ENCODE measurements at places on chromosomes 16 and 17.

- no peak for DNase-seq
These were observed 94.1 kb downstream of the USP32 start for GRCh38 chr17:60297760-60298401.

GRCh38 chr17:32141679-32142037, 644 bp upstream of the RHOT1 start:
- DNase-seq, result no peak

DNA sequence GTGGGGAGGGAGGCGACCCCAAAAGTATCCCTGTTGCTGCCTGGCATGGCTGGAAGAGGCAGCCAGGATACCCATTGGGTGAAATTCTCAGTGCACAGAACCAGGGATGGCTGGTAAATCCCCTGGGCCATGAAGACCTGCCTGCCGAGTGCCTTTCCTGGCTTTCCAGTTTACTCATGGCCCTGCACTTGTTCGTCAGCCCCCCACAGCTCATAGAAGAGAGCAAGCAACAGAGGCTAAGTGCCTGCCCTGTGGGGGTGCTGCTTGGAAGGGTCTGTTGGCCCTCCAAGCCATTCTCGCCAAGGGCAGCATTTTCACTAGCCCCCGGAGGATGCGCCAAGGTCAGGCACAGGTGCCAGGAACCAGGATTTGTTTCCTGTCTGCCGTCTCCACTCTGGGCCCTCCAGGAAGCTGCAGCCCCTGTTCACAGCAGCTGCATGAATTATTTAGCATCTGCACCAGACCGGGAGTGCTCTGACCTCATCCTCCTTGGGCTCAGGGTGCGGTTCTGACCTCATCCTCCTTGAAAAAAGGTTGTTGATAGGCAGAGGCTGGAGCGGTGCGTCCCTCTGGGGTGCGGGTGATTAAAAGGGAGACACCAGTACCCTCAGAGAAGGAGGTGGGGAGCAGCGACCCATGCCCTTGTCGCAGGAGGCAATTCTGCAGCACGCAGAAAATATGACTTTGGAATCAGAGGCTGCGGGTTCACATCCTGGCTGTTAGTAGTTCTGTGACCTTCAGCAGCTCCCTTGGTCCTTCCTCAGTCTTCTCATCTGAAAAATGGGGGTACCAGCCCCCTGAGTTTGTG, 14.2 kb upstream of the CD300A start:
- no peak for DNase-seq

GRCh38 chr17:33012522-33013033, 20.9 kb downstream of the SPACA3 start:
- peak; percentile 90 for DNase-seq

GRCh38 chr16:78542419-78542818, 443.0 kb downstream of the WWOX start:
- DNase-seq, result no peak

DNA sequence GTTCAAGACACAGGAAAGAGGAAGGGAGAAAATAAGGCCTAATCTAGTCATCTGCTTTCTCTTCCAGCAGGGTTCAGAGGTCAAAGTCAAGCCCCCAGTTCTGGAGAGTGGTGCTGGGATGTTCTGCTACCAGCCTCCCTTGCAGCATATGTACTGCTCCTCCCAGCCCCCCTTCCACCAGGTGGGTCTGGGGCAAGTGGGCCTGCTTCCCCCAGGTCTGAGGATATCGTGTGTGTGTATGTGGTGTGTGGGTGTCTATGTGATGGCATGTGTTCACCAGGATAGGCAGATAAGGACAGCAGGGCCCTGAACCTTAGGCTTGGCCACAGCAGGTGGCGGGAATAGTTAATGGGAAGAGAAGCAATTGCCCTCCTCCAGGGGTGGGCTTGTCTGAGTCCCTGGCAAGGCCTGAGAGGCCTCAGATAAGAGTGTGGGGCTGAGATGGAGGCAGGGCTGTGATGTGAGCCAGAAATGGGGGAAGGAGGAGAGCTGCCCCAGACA, 21.1 kb downstream of the FOXN1 start:
- no peak for DNase-seq

- no peak for DNase-seq
These were observed 97.7 kb upstream of the MON1B start for GRCh38 chr16:77093309-77093708.

- DNase-seq, result no peak
These were observed 23.4 kb downstream of the SMIM36 start for GRCh38 chr17:55487695-55488432.

Measured in AG04449 (cell line).